ENCODE measurements at places on chromosomes 6 and 20.

DNA sequence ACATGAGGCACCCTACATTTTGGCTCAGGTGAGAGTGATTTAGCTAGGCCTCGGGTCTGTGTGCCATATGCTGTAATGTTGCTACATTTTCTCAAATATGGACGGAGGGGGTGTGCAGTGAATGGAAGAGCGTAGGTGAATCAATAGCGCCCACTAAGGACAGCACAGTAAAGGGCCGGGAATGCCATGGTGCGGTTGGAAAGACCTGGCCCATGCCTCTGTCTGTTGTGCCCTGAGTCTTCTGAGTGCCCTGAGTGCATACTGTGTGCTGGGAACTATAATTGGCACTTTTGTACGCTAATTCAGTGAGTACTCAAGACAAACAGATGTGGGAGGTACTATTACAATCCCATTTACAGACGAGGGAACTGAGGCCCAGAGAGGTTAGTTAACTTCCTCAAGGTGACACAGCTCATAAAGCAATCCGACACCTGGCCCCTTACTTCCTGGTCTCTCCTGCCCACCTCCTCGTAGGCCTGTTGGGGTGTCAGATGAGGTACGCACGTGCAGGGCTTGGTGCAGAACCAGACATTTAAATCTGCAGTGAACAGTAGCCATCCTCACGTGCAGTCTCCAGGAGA is 17.3 kb downstream of the SLC22A1 start:
- DNase-seq, result no peak

- no peak for DNase-seq
These were observed 14.0 kb downstream of the SMLR1 start for GRCh38 chr6:130841128-130841728.

GRCh38 chr6:158943380-158944032 is 56.5 kb downstream of the RSPH3 start:
- no peak for DNase-seq

GRCh38 chr6:161066511-161066910 is 74.9 kb downstream of the MAP3K4 start:
- DNase-seq, result no peak

GRCh38 chr20:38466983-38467382 is 5.7 kb upstream of the RALGAPB start:
- DNase-seq, result no peak

GRCh38 chr6:155106456-155107115 is 111.5 kb downstream of the TIAM2 start:
- DNase-seq, result no peak

- no peak for DNase-seq
These were observed 9.6 kb downstream of the IL22RA2 start for GRCh38 chr6:137163732-137164318.

GRCh38 chr20:63857764-63858392 is 3.4 kb upstream of the ABHD16B start:
- DNase-seq, result no peak

- DNase-seq, result no peak
These were observed 540 bp upstream of the RBM24 start for GRCh38 chr6:17280552-17281090.

DNA sequence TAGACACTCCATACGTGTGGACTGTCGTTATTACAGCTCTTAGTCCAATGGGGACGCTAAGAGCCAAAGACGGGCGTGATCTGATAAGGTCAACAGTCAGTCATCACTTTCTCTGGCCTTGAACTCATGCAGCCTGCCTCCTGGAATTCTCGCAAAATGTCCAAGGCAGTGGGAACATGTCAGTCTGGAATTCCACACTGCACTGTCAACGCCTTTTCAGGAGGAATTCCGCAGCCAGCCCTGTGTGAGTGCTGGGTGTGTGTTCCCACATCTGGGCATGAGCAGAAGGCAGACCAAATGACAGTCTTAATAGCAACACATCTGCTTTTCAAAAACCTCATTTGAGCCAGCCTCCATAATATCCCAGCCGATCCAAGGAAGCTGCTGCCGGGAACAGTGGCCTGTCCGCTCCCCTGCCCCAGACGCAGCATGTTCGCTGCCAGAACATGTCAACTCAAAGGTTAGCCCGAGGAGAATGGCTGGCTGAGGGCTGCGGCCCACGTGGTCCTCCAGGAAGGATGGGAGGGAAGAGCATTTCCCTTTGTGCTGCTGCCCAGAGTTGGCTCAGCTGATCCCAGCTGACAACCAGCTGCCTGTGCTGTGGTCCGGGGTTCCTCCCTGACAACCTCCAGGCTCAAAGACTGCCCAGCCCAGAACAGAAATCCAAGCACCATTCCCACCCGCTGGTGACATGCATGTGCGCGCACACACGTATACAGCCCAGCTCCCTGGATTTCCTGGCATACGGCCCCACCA is 103.1 kb downstream of the SULF2 start:
- DNase-seq, result no peak

DNA sequence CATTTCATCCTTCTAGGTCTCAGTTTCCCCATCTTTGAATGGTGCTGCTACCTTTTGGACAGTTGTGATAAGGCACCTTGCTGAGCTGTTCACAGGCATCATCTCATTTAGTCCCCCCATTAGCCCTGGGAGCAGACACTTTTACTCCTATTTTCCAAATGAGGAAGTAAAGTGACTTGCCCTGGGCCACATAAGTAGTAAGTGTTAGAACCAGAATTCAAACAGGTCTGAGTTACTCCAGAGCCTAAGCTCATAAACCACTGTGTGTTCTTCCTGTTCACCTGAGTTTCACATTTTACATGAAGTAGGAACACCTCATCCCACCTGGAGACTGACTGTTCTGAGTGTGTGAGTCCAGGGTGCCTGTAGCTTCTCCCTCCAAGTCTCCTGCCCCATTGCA is 43.5 kb upstream of the EPB41L1 start:
- DNase-seq, result no peak

DNA sequence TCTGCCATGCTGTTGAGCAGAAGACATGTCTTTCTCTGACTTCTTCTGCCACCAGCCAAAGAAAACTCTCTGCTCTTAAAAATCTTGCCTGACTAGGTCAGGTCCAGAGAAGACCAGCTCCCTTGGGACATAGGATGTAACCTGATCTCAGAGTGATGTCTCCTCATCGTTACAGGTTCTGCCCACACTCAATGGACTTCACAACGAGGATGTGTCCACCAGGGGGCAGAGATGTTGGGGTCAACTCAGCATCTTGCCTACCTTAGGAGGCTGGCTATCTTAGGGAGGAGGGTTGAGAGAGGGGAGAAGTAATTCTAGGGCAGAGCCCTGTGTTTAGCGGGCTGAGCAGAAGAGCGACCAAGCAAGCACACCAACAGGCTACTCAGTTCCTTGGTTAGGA is 207.6 kb upstream of the CDH4 start:
- no peak for DNase-seq

DNA sequence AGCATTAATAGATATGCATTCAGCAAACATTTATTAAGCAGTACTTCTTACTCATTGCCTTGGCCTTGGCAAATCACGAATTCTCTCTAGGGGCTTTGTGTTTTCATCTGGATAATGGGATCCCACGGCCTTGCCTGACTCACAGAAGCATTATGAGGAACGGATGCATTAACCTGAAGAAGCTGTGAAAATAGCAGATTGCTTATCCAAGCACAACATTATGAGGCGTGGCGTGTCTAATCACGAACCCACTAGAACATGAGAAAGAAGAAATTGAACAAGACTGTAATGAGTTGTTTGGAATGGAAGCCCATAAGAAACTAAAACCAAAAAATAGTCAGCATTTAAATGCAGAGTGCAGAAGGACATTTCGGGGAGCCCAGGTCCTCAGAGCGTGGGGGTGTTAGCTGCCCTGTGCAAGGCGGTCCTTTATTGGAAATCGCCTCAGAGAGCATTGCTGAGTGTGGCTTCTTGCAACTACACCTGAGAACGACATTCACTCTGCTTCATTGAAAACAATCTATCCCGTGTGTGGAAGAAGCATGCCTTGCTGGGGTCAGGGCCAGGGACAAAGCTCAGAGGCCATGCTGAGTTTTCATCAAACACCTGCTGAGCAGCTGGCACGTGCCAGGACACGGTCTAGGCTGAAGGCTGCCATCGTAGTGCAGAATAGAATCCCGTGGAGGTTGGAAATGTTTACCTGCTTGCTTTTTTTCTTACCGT is 179.9 kb downstream of the ZDHHC14 start:
- DNase-seq, result no peak

- DNase-seq, result no peak
These were observed 20.3 kb upstream of the SMOC2 start for GRCh38 chr6:168420706-168421105.

GRCh38 chr6:166375013-166375412 is 7.7 kb downstream of the MPC1 start:
- DNase-seq, result no peak

GRCh38 chr20:40280616-40281015 is 408.4 kb downstream of the MAFB start:
- DNase-seq, result no peak

DNA sequence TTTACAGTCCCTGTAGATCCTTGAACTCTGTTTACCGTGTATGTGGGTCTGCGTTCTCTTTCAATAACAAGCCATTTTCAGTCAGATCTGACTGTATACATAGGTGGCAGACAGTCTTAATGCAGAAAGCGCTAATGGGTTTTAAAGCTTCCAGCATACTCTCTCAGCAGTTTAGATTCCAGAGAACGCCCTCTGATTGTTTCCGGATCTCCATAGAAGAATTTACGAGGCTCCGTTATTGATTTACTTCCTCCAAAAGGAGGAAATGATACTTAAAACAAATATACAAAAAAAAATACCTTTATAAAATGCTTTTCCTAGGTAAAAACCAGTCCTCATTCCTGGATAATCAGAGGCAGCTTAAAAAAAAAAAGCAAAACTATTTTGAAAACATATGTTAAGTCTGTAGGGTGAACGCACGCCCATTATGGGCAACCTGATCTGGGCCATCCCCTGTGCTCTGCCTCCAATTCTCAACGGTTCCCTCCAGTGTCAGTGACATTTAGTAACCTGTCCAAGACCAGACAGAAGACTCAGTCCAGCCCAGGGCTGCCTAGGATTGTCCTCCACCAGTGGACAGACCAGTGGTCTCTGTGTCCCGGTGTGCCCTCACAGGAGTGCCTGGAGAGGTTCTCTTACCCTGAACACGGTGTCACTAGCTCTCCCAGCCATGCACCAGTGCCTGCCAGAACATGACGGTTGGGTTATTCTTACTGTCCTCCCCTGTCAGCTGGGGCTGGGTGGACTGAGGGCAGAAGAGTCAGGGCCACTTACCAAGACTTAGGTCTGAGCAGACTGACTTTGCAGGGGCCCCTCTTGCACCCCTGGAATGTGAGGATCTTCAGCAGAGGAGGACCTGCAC is 217.3 kb downstream of the ARID1B start:
- DNase-seq, result no peak

DNA sequence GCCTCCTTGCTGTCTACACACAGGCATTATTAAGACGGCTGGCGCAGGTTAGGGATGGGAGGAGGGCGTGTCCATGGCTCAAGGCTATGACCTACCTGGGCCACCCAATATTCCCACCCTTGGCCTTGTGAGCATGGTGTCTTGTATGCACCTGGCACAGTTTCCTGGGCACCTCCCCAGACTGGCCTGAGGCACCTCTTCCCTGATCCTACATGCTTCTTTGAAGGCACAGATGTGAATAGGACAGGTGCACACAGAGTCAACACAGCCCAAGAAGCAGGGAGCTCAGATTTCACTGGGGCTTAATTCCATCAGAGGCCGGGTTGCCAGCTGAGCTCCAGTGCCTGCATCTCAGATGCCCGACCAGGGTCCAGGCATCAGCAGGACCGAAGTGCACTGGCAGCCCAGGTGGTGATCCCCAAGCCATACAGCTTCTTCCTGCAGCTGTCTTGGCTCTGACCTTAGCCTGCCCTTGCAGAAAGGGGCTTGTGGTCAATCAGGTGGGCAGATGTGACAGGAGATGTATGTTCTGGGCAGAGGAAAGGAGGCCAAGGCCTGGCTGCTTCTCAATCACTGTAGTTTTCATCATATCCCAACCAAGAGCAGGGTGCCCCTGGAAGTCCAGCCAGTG is 287.7 kb downstream of the CLIC5 start:
- DNase-seq, result no peak

- no peak for DNase-seq
These were observed 454.3 kb downstream of the BTBD3 start for GRCh38 chr20:12371990-12372389.

DNA sequence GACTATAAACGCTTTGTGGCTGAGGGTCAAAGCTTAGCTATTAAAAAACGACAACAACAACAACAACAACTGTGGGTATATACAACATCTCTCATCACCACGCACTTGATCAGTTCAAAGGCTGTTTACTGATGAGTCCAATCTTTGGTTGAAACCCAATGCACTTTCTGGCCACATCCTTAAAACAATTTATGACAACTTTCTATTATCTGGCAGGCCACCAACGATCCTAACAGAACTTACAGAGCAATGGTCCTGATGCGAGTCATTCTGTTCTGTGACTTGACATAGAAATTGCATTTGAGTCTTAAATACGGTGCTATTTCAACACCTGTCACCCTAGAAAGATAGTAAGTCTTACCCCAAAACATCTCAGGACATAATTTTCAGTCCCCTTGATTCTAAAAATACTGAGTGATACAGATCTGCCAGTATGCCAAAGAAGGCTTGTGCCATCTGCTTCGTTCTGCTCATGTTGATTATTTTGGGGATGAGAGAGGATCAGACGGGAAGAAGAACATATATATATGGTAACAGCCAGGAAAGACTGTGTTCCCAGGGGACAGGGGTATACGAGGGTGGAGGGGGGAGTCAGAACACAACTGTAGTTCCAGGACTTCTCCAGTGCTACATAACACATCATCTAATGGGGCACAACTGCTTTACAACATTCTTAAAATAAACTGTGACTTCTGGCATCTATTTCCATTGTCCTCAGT is 55.8 kb downstream of the PLAGL1 start:
- no peak for DNase-seq

- DNase-seq, result no peak
These were observed 188.3 kb upstream of the GMDS start for GRCh38 chr6:2433711-2434110.

DNA sequence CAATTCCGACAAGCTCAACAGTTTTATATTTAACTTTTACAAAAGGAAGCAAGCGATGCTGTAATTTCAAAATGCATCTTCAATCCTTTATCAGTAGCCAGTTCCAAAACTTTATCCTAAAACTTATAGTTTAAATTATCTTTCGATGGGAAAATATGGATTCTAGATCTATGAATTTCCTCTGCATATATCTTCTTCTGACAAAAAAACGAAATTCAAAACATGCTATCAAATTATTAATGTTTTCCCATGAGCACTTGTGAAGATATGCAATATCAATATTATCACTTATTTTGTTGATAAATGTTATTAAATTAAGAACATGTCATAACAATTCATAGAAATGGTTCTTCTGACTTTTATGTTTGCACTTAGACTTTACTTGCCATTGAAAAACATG is 2.3 kb downstream of the NCR2 start:
- DNase-seq, result no peak

DNA sequence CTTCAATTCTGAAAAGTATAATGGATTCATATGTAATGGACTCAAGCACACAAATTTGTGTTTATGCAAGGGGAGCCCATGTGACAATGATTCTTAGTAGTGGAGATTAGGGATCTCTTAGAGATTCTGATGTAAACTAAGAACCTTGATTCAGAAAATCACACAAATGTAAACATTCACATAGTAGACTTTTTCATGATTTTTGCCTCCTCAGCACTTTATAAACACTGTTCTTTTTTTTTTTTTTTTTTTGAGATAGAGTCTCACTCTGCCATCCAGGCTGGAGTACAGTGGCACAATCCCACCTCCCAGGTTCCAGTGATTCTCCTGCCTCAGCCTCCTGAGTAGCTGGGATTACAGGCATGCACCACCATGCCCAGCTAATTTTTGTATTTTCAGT is 170.1 kb upstream of the PLCB4 start:
- no peak for DNase-seq
